Urinary bladder (tissue), 4 donors: ENCODE measurements at places on chromosomes 5 and 9. TPM values are rescaled to one million over a fixed set of nuclear protein-coding genes. Genes with fewer than 3 reads are reported as not detected.
A peak's percentile ranks its signal among the peaks of the same experiment; 100 is the strongest.

DNA sequence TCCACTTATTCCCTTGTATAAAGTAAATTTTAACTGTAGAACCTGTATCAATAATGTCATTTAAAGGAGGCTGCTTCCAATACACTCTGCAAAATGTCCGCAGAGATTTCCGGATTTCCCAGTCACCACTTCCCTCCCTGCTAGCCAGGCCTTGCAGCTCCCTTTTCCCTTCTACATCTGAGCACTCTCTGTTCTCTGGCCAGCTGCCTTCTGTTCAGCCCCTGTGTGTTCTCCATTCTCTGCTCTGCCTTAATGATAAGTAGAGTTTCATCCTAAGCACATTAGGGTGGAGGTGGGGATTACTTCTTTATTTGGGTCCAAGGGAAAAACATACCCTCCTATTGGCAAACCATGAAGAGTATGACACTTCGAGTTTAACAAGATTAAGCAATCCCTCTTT, 719.6 kb upstream of the WWC1 start:
- DNase-seq: no peak

- peak; percentile 71 for DNase-seq
These were observed 168.9 kb downstream of the MAPKAP1 start for GRCh38 chr9:125538092-125538473.

DNA sequence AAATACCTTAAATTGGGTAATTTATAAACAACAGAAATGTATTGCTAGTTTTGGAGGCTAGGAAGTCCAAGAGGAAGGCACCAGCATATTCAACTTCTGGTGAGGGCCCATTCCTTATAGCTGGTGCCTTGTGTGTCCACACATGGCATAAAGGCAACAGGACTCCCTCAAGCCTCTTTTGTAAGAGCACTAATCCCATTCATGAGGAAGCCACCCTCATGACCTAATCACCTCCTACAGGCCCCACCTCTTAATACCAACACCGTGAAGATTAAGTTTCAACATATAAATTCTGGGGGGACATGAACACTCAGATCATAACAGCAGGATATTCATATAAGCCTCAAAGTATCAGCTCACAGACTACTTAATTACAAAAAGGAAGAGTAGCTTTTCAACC, 4.0 kb upstream of the PLAC8L1 start:
- DNase-seq: no peak

GRCh38 chr9:21933865-21934264, 60.3 kb downstream of the CDKN2A start:
- no peak for DNase-seq

DNA sequence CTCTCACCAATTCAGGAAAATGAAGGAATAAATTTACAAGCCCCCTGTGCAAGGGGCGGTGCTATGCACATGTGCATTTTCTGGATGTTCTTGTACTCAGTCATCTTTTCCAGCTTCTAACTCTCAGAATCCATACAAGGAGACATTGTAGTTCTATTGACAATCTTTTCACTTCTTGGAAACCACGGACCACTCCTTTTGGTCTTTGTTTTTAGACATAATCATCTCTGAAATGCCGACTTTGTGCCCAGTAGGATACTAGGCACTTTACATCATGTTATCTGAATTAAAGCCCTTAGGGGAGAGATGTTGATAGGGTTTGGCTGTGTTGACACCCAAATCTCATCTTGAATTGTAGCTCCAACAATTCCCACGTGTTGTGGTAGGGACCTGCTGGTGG, 322.6 kb upstream of the WWC1 start:
- DNase-seq: no peak

GRCh38 chr5:976849-977751, 31.5 kb upstream of the NKD2 start:
- no peak for DNase-seq

DNA sequence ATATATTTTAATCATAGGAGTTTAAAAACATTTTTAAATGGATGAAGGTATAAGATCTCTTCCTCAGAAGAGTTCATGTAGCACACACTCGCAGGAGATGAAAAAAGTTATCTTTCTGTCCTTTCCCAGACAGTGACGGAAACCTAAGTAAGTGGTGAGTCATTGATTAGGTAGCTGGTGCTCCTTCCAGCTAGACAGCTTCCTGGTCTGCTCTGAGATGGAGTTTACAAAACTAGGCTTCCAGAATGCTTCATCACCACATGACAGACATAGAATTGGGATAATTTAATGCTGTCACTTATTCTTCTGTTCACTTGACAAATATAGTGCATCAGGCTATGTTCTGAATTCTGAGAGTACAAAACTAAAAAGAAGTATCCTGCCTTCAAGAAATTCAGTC, 2393.0 kb upstream of the C9orf72 start:
- DNase-seq: no peak

- DNase-seq: no peak
These were observed 184.8 kb downstream of the MLLT3 start for GRCh38 chr9:20437476-20437875.

DNA sequence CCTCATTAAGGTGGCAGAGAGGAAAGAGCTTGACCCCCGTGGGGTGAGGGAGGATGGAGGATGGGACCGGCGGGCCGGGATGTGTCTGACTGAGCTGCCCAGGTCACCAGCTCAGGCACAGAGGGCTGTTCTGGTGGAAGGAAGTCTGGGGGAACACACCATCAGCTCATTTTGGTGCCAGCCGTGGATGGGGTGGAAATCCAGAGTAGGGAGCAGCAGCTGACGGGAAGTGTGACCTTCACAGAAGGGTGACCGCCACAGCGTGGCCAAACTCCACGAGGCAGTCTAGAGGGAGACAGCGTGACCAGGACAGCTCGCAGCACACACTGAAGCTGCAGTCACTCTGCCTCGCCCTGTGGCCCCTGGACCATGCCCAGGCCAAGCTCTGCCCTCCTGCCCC, 45.3 kb upstream of the PHYKPL start:
- no peak for DNase-seq

- DNase-seq: no peak
These were observed 329.0 kb downstream of the PARP8 start for GRCh38 chr5:50995285-50995942.

CERCAM gene
- polyA plus RNA-seq: 41.6 TPM

CCL28 gene
- polyA plus RNA-seq: 0.68 TPM

AOPEP gene
- 136 TPM for polyA plus RNA-seq

CBY3 gene
- 0.11 TPM for polyA plus RNA-seq

RNF183 gene
- polyA plus RNA-seq: 0.15 TPM

PRRT1B gene
- polyA plus RNA-seq: not detected
